NCI-H2171 treated with DMSO at 0.1 percent for 48 hours (cell line): ENCODE measurements at places on chromosomes 13 and 19.
A peak's percentile ranks its signal among the peaks of the same experiment; 100 is the strongest.

- no peak for DNase-seq
Measured at GRCh38 chr13:23377983-23378632, 55.4 kb downstream of the SACS start.

- no peak for DNase-seq
Measured at GRCh38 chr13:93745884-93746283, 519.3 kb downstream of the GPC6 start.

DNA sequence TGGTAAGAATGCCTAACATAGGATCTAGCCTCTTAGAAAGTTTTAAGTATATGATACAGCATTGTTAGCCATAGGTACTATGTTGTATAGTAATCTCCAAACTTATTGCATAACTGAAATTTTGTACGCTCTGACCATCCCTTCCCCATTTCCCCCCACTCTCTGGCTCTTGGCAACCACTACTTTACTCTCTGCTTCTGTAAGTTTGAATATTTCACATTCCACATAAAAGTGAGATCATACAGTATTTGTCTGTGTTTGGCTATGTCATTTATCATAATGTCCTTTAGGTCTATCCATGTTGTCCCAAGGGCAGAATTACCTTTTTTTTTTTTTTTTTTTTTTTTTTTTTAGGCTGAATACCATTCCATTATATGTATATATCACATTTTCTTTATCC, 396.9 kb downstream of the DLEU7 start:
- DNase-seq, result no peak

DNA sequence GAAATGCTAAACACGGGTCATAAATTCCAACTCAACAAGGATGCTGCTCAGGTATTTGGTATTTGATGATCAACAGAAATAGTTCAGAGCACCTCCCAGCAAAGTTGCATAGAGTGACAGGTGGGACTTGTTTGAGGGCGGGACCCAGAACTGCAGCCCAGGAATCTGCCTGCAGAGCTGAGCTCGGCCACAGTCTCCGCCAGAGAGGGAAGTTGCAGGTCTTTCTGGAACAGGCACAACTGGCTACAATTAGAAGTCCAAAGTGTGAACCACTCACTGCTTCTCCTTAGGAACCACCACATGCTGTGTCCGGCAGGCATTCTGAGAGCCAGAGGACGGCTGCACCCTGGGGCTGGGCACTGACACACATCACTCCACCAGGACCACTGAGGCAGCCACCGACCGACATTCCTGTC, 1.1 kb downstream of the SLC15A1 start:
- peak; percentile 9 for DNase-seq

DNA sequence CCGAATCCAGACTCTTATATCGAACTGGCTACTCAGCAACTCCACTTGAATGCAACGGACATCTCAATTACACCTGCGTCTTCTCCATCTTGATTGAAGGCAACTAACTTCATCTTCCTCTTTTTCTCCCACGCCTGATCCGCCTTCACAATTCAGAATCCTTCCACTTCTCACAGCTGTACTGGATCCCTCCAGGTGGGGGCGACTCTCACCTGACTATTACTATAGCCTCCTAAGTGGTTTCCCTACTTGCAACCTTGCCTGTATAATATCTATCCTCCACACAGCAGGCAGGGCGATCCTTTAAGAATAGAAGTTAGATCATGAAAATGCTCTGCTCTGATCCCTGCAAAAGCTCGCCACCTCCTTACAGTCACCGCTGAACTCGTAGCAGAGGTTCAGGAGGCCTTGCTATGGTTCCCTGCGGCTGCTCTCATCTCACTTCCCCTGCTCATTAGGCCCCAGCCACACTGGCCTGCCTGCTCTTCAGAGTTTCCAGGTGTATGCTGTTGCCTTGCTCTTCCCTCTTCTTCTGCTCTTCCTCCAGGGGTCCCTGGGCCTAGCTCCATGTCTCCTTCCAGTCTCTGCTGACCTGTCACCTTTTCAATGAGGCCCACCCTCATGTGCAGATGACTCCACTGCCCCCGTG, 31.9 kb downstream of the RFXAP start:
- no peak for DNase-seq

DNA sequence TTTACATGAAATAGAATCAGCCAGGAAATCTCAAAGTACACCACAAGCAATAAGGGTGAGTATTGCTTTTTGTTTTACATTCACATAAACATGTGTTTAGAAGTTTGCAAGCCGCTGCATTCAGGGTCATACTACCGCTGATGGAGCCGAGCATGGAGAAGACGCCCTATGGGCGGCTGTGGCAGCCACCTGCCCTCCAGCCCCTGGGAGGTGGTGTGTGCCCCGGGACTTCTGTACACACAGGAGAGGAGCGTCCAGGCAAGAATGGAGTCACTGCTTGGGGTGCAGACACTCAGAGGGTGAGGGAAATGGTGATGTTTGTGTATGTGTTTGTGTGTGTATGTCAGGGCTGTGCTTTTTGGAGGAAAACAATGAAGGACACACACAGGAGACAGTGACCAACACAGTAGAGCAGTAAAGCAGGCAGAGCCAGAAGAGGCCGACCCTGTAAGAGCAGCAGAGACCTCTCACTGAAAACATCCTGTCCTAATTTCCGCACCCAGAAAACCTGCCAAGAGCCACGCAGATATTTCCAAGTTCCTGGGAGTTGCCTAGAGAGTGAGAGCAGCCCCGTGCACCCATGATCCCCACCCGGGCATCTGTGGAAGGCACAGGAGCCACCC, 108.1 kb upstream of the GJB6 start:
- DNase-seq, result no peak

GRCh38 chr19:15787611-15788155, at the start of gene OR10H5:
OR10H5 (plus strand) TSS chr19:15787661; CDS start chr19:15794049, 6,388 bp downstream.
- DNase-seq, result no peak

DNA sequence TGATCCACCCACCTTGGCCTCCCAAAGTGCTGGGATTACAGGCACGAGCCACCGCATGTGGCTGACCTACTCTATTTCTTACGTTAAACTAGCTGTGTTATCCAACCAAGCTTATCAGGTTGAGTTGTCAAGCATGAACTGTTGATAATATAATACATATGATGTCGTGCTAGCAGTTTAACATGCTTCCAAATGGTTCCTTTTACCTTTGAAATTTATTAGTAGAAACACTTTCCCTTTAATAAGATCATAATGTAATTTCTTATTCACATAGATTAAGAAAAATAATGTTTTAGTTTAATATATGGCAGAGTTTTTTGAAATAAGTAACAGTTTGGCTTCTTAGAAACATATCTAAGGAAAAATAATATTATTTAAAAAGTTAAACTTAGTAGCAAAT, 34.4 kb upstream of the VWA8 start:
- DNase-seq, result no peak

DNA sequence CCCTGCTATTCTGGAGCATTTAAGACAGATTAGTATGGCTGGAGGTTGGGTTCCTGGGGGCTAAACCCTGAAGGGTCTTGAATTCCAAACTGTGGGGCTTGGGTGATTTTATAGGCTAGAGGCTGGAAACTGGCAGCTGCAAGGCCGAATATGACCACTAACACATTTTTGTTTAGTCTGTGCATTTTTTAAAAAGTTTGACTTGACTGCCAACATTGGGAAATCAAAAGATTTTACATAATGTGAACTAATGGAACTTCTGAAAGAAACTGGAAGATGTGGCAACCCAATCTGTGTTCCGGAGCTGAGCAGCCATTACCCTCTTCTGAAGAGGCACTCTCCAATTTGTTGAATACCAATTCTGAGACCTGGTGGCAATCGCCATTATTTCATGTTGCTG, 5.1 kb downstream of the ZNF784 start:
- DNase-seq, result peak; percentile 37

DNA sequence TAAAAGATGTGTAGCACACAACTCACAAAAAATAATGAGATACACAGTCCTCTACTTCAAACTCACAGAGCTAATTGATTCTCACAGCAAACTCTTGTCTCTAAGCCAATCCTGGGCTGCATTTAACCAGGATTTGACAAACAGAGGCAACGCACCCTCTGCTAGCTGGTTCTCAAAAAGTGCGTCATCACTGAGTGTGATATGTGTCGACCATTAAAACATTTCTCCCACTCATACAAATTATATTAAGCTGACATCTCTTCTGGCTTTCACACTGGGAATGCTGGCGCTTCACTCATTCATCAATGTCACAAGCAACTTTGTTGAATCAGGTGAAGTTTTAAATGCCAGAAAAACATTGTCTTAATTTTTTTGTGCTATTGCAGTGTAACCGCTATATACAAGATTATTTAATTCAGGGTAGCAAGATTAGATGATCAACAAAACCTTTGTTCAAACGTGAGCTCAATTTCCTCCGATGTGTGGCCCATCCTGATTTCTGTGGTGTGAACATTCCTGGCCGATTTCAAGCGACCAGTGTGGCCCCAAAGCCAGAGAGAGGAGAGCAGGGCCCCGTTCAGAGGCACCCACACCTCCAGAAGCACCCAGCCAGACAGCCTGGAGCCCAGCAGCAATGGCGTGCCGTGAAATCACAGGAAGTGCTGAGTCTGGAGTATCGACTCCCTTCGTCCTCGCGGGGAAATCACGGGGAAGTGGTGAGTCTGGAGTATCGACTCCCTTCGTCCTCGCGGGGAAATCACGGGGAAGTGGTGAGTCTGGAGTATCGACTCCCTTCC, 49.4 kb downstream of the RASA3 start:
- no peak for DNase-seq

DNA sequence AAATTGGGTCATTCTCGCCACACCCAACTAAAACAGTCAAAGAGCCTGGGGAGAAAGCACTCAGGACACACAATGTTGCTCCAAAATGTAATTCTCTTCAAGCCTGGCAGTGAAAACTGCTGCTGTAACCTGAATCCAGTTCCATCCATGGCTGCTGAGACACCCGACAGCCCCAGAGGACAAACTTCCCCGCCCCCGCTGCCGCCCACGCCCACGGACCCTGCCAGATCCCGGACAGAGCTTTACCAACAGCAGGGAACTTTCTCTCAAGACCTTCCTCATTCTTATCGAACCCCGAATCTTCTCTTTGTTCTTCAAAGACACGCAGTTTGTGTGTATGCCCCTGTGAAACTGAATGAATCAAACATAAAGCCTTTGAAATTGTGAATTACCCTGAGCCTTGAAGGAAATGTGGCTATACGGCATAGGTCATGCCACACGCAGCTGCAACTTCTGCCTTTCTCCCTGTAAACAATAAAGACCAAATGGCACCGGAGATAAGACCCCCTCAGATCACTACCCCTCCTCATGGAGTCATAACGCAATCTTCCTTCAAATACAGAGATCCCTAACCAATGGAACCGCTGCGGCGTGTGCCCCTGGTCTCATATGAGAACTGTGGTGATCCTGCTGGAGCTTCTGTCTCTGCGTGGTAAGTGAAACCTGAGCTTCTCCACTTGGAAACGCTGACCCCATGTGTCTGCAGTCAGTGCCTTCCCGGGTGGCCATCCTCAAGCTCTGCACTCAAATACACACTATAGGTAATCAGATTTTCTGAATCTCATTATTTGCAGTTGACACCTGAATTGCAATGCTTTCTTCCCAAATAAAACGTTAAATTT, 4.8 kb upstream of the LAMP1 start:
- no peak for DNase-seq

DNA sequence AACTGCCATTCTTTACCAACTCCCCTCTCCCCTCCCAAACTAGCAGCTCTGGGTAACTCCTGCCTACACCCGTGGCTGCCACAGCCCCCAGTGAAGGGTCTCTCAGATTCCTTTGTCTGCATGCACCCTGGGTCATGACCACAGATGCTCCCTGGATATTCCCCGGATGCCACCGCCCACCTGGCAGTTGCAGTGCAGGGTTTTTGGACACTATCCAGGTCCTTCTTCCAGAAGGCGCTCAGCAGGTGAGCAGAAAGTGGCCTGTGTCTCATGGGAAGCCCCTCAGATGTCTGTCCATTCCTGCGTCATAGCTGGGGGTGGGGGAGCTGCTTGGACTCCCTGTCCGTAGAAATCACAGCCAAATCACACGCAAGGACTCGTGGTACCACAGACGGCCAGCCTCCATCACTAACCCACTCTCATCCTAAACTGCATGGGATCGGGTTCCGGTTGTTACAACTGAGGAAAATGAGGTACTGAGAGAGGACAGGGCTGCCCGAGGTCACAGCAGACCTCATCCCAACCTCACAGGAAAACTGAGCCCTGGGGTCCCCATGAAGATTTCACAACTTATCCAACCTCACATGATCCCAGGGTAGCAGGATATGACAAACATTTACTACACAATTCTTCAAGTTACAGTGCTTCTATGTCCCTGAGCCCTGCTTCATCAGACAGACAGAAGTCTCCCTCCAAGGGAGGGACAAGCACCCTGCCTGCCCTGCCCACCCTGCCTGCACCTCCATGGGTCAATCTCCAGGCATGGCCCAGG, 38.6 kb downstream of the ELL start:
- DNase-seq, result peak; percentile 92

DNA sequence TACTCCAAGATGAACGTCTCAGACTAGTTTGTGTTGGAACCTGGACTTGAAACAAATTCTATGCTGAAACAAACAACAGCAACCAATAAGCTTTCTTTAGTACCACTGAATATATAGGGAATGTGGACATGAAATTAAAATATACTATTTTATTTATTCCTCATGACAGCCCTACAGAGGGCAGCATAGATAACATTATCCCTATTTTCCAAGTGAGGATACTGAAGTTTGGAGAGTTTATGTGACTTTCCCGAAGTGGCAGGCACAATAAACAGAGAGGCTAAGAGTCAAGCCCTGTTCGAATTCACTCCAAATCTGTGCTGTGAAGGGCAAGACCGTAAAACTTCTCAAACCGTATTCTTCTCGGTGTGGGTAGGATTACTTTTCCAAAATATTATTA, 509.9 kb upstream of the GPC6 start:
- no peak for DNase-seq

DNA sequence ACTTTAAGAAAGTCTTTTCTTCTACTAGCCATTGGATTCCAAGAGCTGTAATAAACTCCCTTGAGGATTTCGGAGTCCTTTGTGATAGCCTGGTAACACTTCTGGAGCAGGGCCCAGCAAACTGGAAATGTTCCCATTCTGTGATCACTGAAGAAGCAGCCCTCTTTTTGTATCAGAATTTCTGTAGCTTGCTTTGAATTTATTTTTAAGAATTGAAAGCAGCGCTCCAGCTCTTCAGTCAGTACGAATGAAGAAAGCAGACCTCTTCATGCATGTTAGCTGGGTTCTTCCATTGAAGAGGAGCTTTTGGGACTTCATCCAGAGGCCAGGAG, 141.5 kb downstream of the AKAP11 start:
- no peak for DNase-seq

DNA sequence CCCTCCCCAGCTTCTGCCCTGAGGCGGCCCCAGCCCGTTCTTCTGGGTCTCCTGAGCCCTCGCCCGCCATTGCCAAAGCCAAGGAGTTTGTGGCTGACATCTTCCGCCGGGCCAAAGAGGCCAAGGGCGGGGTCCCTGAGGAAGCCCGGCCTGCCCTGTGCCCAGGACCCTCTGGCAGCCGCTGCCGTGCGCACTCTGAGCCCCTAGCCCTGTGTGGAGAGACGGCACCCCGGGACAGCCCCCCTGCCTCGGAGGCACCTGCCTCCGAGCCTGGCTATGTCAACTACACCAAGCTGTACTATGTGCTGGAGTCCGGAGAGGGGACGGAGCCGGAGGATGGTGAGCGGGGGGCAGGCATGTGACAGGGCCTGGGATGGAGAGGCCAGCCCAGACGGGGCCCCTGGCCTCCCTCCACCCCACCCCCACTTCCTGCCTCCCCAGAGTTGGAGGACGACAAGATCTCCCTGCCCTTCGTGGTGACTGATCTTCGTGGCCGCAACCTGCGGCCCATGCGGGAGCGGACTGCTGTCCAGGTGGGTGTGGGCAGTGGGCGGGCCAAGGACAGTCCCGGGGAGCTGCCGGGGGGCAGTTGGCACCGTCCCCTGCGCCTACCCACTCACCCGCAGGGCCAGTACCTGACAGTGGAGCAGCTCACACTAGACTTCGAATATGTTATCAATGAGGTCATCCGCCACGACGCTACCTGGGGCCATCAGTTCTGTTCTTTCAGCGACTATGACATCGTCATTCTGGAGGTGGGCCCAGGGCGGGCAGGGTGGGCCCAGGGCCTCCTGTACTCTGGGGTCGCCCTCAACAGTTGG, 7.0 kb downstream of the DCAF15 start:
- DNase-seq, result no peak
